ENCODE measurements at places on chromosomes 11 and 22.

DNA sequence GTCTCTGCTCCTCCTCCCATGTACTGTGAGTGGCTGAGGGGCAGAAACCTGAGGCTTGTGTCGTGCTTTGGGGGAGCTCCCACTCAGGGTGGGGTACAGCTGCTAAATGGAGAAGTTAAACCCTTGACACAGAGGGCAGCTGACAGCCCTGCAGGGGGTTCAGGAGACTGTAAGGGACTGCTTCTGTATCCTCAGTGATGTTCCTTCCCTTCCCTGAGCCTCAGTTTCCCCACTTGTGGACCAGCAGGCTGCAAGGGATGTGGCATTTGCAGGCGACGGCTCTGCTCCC, 15.6 kb downstream of the SYNGR1 start:
- no peaks in the 10 kb centered on the region for H3K27me3 ChIP-seq
- H3K27ac ChIP-seq: no peak overlapping the region
- DNase-seq: no peak

GRCh38 chr11:123903932-123904331, 2.0 kb downstream of the OR8D4 start:
- H3K4me3 ChIP-seq: no peak overlapping the region
- H3K27ac ChIP-seq: no peak overlapping the region
- no peaks in the 10 kb centered on the region for H3K36me3 ChIP-seq
- H3K27me3 ChIP-seq: no peaks in the 10 kb centered on the region

DNA sequence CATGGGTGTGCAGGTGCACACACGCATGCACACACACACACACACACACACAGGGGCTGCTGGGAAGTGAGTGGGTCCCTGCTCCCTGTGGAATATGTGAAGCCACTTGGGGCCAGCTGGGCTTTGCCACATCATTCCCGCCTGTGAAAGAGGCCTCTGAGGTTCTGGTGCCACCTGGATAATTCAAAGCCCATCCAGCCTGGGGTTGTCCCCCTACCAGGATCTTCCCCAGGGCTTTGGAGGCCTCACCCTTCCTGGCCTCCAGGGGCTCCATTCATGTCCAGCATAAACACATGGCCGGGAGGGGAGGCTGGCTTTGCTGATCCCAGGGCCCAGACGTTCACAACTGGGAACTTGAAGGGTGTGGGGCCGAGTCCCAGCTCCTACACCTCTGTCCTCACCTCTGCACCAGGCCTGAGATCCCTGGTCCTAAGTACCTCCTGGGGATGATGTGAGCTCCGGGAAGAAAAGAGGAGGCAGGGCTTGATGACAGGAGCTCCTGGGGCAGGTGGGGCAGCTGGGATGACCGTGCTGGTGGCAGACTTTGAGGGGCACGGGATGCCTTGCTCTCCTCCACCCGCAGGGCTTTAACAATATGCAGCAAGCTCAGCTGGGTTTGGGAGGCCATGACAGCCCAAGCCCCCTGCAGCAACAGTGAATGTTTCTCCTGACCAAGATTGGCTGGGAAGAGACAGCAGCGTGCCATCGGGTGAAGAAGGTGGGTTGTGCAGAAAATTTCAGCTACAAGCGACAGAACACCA, 14.2 kb downstream of the LINC01488 start:
- H3K4me3 ChIP-seq: no peak overlapping the region
- DNase-seq: no peak
- H3K36me3 ChIP-seq: no peaks in the 10 kb centered on the region
- no peaks in the 10 kb centered on the region for H3K27me3 ChIP-seq

- H3K27ac ChIP-seq: no peak overlapping the region
- DNase-seq: no peak
- no peaks in the 10 kb centered on the region for H3K36me3 ChIP-seq
- H3K4me1 ChIP-seq: no peaks in the 10 kb centered on the region
Measured at GRCh38 chr11:133826866-133827265, 18.4 kb downstream of the SPATA19 start.

- H3K4me3 ChIP-seq: peak overlapping the region; percentile 74
- peaks cover 3% of the 10 kb centered on the region for H3K4me1 ChIP-seq
- peak overlapping the region; percentile 36 for H3K27ac ChIP-seq
- no peak for DNase-seq
- H3K27me3 ChIP-seq: no peaks in the 10 kb centered on the region
Measured at GRCh38 chr11:107859459-107860239, 1.1 kb upstream of the SLC35F2 start.

DNA sequence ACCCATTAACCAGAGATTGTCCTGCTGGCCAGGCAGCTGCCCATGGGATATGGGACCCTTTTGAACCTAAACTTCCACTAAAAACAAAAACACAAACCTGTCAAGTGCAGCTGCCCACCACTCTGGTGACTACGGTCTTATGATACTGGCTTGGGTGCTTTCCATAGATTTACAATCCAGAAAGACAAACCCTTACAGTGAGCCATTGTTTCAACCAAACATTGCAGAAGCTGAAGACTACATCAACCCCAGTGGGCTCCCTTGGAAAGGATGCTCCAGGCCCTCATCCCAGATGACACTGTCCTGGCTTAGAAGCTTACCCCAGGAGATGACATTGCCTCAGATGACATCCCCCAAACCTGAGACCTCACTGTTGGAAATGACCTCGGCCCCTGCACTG, 56.9 kb upstream of the WNT11 start:
- no peaks in the 10 kb centered on the region for H3K36me3 ChIP-seq
- no peak overlapping the region for H3K4me3 ChIP-seq
- no peak overlapping the region for H3K27ac ChIP-seq
- DNase-seq: peak; percentile 10
- no peaks in the 10 kb centered on the region for H3K4me1 ChIP-seq

DNA sequence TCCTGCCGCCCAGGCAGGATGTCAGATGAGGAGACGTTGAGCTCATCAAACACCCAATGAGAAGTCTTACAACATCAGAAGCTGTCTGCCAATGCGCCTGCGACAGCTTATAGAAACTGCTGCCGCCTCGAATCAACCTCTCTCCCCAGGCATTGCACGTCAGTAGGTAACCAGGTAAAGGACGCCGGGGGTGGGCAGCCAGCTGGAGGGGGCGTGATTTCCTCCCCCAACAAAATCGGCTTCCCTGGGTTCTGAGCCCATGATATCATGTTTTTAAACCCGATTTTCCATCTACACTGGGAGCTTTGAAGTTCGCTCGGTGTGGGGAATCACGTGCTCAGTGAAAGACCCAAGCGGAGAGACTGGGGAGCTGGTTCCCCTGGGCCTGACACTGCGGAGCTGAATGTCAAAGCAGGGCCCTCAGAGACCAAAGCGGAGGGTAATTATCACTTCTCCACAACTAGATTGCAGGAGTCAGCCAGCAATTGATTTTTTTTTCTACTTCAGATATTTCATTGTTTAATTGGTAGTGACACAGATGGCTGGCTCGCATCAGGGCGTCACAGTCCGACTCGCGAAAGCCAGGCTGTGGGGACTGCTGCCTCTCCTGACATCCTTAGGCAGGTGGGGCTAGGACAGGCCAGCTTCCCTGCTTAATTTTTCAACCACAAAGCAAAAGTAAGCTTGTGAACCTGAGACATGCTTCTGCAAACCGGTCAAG, 15.4 kb downstream of the FAM83F start:
- peaks cover 6% of the 10 kb centered on the region for H3K4me1 ChIP-seq
- no peak for DNase-seq
- no peaks in the 10 kb centered on the region for H3K36me3 ChIP-seq
- peak overlapping the region; percentile 39 for H3K4me3 ChIP-seq
- no peaks in the 10 kb centered on the region for H3K27me3 ChIP-seq

GRCh38 chr11:65415499-65416340, 6.9 kb upstream of the NEAT1 start:
- no peaks in the 10 kb centered on the region for H3K27me3 ChIP-seq
- DNase-seq: peak; percentile 42
- H3K36me3 ChIP-seq: no peaks in the 10 kb centered on the region

- H3K36me3 ChIP-seq: no peaks in the 10 kb centered on the region
- DNase-seq: no peak
- H3K27ac ChIP-seq: no peak overlapping the region
- H3K4me3 ChIP-seq: no peak overlapping the region
Measured at GRCh38 chr11:45756384-45757010, 48.5 kb upstream of the SLC35C1 start.

DNA sequence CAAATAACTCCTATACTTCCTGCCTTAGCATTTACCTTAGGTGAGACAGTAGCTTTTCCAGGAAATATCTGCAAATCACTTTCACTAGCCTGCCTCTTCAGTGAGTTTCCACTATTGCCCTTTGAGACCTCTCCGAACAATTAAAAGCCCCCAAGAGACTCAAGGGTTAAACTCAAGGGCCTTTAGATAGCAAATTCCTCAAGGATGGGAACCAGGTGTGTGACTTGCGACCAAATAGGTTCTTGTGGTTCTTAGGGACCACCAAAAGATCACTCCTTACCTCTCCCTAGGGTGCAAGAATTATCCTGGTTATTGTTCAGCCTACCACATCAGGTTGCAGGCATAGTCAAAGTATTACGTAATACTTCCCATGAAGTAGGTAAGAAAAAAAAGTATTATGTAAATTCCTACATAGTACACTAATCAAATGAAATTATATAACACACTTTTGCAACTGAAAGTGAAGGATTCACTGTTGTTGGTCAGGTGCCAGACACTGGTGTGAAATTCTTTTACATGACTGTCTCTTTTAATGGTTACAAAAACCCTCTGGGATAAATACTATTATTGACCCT, 1.4 kb upstream of the RDX start:
- no peaks in the 10 kb centered on the region for H3K27me3 ChIP-seq
- peaks cover 8% of the 10 kb centered on the region for H3K4me1 ChIP-seq
- no peaks in the 10 kb centered on the region for H3K36me3 ChIP-seq

DNA sequence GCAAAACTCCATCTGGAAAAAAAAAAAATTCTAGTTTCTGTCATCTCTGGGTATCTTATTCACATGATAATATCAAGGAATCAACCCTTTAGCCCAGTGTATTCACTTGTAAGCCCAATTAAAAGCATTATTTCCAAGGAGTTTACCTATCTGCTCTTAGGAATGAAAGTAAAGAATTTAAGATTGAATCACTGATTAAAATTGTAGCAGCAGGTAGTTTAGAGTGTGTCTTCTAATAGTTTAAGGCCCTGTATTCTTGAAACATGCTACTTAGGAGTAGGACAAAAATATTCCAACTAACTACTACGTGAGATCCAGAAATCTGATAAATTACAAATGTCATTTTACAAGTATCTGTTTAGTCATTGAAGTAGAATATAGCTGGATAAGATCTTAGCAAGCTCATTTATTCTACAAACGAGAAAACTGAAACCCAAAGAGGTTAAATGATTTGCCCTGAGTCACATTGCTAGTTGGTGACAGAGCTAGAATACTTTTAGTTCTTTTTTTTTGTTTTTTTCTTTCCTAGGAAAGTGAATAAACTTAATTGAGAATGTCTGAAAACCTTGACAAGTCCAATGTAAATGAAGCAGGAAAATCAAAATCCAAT, 4.0 kb downstream of the TCP11L1 start:
- peaks cover 10% of the 10 kb centered on the region for H3K4me1 ChIP-seq
- no peaks in the 10 kb centered on the region for H3K27me3 ChIP-seq
- H3K27ac ChIP-seq: no peak overlapping the region
- no peak overlapping the region for H3K4me3 ChIP-seq
- DNase-seq: no peak
- H3K36me3 ChIP-seq: peaks cover 4% of the 10 kb centered on the region

- no peak for DNase-seq
- peak overlapping the region; percentile 99 for H3K4me3 ChIP-seq
- no peaks in the 10 kb centered on the region for H3K27me3 ChIP-seq
Measured at GRCh38 chr11:64875369-64876228, 2.8 kb downstream of the EHD1 start.

DNA sequence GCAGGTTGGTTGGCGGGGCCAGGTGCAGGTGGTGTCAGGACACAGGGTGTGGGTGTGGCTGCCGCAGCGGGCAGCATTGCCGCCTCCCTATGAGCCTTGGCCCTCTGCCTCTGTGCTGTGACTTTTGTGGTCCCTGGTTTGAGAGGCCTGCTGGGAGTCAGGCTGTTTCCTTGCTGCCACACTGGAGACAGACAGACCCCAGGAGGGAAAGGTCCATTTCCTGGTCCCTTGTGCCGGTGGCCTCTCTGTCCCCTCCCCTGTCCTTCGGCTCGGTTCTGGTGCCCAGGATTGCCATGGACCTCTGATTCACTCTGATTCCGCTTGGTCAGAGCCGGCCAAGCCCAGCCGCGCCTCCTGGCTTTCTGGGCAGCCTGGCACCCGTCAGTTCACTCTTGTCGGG, 196.9 kb downstream of the TBC1D22A start:
- H3K27me3 ChIP-seq: no peaks in the 10 kb centered on the region
- H3K4me1 ChIP-seq: no peaks in the 10 kb centered on the region
- no peaks in the 10 kb centered on the region for H3K36me3 ChIP-seq
- H3K27ac ChIP-seq: no peak overlapping the region

DNA sequence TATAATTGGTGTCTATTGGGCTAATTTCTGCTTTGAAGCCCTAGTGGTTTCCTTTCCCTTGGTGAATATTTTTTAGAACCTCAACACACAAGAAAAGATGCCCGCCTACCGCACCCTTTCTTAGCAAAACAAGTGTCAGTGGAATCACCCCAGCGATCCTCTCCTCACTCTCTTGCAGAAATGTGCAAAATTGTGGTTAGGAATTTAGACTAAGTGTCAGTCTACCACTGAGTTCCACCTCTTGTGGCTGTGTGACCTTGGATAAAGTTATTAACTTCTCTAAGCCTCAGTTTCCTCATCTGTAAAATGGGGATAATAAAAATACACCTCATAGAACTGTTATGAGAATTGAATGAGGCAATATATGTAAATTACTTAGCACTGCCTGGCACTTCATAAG, 5.3 kb upstream of the JAML start:
- H3K27ac ChIP-seq: no peak overlapping the region
- peaks cover 14% of the 10 kb centered on the region for H3K36me3 ChIP-seq
- H3K4me3 ChIP-seq: no peak overlapping the region
- peaks cover 62% of the 10 kb centered on the region for H3K4me1 ChIP-seq
- DNase-seq: peak; percentile 77
- no peaks in the 10 kb centered on the region for H3K27me3 ChIP-seq

GRCh38 chr22:42937164-42937843, 77.6 kb downstream of the PACSIN2 start:
- no peaks in the 10 kb centered on the region for H3K36me3 ChIP-seq
- H3K4me3 ChIP-seq: no peak overlapping the region
- no peaks in the 10 kb centered on the region for H3K27me3 ChIP-seq
- H3K27ac ChIP-seq: no peak overlapping the region
- DNase-seq: no peak

- H3K4me1 ChIP-seq: no peaks in the 10 kb centered on the region
- no peak overlapping the region for H3K27ac ChIP-seq
- DNase-seq: no peak
- H3K36me3 ChIP-seq: no peaks in the 10 kb centered on the region
- H3K4me3 ChIP-seq: no peak overlapping the region
- no peaks in the 10 kb centered on the region for H3K27me3 ChIP-seq
Measured at GRCh38 chr11:98587884-98588283, 432.9 kb upstream of the CNTN5 start.

DNA sequence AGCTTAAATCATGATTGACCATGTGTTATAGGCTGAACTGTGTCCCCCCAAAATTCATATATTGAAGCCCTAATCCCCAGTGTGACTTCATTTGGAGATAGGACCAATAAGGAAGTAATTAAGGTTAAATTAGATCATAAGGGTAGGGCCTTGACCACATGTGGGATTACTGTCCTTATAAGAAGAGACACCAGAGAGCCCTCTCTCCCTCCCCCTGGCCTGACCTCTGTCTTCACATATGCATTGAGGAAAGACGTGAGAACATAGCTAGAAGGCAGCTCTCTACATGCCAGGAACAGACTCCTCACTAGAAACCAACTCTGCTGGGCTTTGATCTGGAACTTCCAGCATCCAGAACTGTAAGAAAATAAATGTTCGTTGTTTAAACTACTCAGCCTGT, 13.6 kb upstream of the NUP50 start:
- DNase-seq: no peak
- no peaks in the 10 kb centered on the region for H3K4me1 ChIP-seq
- H3K4me3 ChIP-seq: no peak overlapping the region
- no peaks in the 10 kb centered on the region for H3K27me3 ChIP-seq

- peaks cover 12% of the 10 kb centered on the region for H3K27me3 ChIP-seq
- no peaks in the 10 kb centered on the region for H3K4me1 ChIP-seq
- no peak for DNase-seq
- H3K4me3 ChIP-seq: no peak overlapping the region
- H3K36me3 ChIP-seq: no peaks in the 10 kb centered on the region
Measured at GRCh38 chr11:120564573-120565311, 53.2 kb downstream of the GRIK4 start.
